WTC11 (cell line): ENCODE measurements at places on chromosomes 5 and 9. TPM values are rescaled to one million over a fixed set of nuclear protein-coding genes. Genes with fewer than 3 reads are reported as not detected.

DNA sequence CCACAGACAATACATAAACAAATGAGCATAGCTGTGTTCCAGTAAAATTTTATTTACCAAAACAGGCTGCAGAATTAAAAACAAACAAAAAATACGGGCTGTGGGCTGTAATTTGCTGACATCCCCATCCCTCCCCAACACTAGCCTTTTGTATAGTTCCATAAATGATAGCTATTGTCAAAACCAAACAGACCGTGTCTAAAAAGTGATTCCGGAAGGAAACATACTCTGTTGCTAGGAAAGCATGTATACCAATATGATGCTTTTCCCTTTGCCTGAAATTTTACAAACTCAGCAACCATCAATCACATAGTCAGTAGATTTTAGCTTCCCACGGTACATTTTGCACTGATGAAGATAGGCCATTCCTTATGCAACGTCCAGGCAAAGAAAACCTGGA lies 80.0 kb downstream of the TMEM215 start:
- H3K4me3 ChIP-seq: no peak overlapping the region
- no peak overlapping the region for H3K27ac ChIP-seq
- H3K27me3 ChIP-seq: no peaks in the 10 kb centered on the region
- DNase-seq: no peak
- H3K4me1 ChIP-seq: peaks cover 10% of the 10 kb centered on the region

- H3K27me3 ChIP-seq: no peaks in the 10 kb centered on the region
- no peak overlapping the region for H3K27ac ChIP-seq
- H3K4me1 ChIP-seq: 0 out of 2 replicates have a peak, but pooled peaks cover 2% of the 10 kb centered on the region
Observed at GRCh38 chr5:67257500-67257899, 60.9 kb upstream of the CD180 start.

DNA sequence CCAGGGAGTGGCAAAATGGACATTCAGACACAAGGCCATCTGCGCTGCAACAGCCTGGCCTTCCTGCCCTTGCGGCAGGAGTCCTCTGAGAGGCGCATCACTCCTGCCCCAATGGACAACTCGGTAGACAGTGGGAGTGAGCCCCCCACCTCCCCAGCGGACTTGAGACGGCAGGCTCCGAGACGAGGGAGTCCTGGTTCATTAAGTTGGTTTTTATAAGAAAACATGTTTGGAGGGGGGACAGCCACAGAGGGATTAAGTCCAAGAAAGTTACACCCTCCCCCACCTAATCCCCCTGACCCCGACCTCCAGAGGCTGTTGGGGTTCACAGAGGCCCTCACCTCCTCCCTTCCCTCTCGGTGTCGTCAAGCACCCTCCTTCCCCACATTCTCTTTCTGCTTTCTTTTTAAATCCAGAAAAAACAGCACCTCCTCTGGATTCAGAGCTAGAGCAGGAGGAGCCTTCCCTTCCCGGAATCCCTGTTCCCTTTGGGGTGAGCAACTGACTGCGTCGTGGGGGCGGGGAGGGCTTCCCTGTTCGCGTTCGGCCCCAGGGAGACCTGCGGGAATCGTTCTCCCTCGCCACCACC lies 1.8 kb upstream of the EGR1 start:
- H3K27ac ChIP-seq: peak overlapping the region; percentile 79; the same call in 1 of the 2 replicates
- H3K36me3 ChIP-seq: peaks cover 20% of the 10 kb centered on the region
- H3K4me3 ChIP-seq: peak overlapping the region; percentile 83
- peaks cover 30% of the 10 kb centered on the region for H3K27me3 ChIP-seq
- DNase-seq: peak; percentile 36

DNA sequence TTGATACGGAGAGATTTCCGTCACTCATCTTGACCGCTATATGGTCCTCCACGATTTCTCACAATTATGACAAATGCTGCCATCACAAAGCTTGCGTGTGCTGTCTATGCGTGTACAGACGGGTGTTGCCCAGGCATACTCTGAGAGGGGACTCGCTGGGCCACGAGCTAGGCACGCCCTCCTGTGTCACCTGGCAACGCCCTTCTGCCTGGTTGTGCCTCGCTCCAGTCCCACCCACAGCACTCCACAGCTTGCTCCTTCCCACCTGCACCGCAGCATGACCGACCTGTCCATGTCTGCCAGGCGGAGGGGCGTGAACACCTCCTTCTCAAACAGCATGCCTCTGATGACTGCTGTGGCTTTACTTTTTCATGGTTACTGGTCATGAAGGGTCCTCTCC lies 55.6 kb downstream of the CAMSAP1 start:
- H3K27ac ChIP-seq: peak overlapping the region; percentile 86
- no peak for DNase-seq
- H3K4me1 ChIP-seq: peaks cover 38% of the 10 kb centered on the region

GRCh38 chr5:65880496-65881072 lies 45.8 kb upstream of the ERBIN start:
- H3K27ac ChIP-seq: no peak overlapping the region
- H3K4me1 ChIP-seq: no peaks in the 10 kb centered on the region
- no peaks in the 10 kb centered on the region; the same call in 1 of the 2 replicates for H3K27me3 ChIP-seq

DNA sequence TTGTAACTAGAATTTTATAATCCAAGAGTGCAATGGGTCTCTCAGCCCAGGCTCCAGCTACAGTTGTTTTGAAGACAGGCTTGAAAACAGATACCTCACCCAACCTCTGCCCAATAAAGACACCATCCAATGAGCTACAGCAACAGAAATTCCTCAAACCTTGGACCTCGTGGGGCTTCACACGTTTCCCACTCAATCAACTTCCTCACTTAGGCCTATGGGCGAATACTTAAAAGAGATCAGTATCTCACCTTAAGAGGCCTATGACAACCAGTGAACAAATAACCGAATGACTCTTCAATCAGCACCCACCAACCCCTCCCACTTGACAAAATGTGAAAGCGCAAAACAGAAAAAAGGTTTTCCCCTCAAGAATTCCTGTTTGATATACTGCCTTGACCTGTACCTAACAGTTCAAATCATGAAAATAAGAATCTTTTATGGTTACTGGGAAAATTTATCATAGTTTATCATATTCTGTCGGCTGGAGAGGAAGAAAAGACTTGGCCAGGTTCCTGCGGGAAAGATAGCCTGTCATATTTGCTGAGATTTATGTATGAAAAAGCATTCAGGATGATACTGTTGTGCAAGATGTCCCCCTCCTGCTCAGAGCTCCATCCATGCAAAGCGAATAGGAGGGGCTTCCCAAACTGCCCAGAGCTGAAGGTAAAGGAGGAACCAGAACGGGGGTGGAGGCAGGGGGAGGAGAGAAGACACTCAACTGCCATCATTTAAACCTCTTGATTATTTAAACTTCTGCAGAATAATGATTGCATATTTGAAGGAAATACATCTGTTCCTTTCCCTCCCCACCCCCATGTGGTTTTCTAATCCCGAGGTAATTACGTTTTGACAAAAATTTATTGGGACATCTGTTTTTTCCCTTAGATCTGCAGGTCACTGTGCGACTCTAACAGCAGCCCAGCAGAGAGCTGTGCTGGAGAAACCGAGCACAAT lies 256.3 kb downstream of the NFIB start:
- no peak overlapping the region for H3K27ac ChIP-seq
- peaks cover 7% of the 10 kb centered on the region for H3K4me1 ChIP-seq
- H3K36me3 ChIP-seq: no peaks in the 10 kb centered on the region
- no peak for DNase-seq

GRCh38 chr5:35659556-35659955 lies 41.9 kb downstream of the SPEF2 start:
- peaks cover 16% of the 10 kb centered on the region for H3K4me1 ChIP-seq
- no peaks in the 10 kb centered on the region for H3K36me3 ChIP-seq
- no peak for DNase-seq
- no peak overlapping the region for H3K4me3 ChIP-seq
- H3K27ac ChIP-seq: no peak overlapping the region
- peaks cover 6% of the 10 kb centered on the region; the same call in 1 of the 2 replicates for H3K27me3 ChIP-seq

GRCh38 chr9:125146247-125146646 lies 2.9 kb upstream of the SCAI start:
- H3K4me3 ChIP-seq: no peak overlapping the region
- no peak for DNase-seq
- H3K36me3 ChIP-seq: peaks cover 16% of the 10 kb centered on the region
- 0 out of 2 replicates have a peak overlapping the region, but pooled peaks have one; percentile 16 for H3K27ac ChIP-seq

GRCh38 chr9:69645488-69645887 lies 26.7 kb downstream of the APBA1 start:
- H3K27me3 ChIP-seq: no peaks in the 10 kb centered on the region
- no peak overlapping the region for H3K27ac ChIP-seq
- H3K4me1 ChIP-seq: no peaks in the 10 kb centered on the region; the same call in 1 of the 2 replicates

DNA sequence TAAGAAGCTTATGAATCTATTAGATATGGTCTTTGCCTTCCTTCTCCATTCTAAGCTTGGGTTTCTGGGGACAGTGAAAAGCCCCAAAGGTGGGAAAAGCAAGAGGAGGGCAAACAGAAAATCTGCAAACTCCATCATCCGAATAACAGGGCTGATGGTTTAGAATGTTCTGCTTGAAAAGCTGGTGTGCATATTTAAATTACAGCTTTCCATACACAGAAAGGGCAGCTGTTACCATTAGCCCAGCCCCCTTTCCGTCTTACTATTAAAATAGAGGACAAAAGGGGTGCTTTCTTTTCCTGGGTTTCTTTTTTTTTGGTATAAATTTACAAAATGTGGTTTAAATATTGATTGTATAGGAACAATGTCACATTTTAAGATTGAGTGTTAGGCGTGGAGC lies 22.0 kb downstream of the INSYN2B start:
- no peaks in the 10 kb centered on the region; the same call in 1 of the 2 replicates for H3K27me3 ChIP-seq
- H3K4me3 ChIP-seq: no peak overlapping the region
- no peaks in the 10 kb centered on the region for H3K36me3 ChIP-seq
- peaks cover 13% of the 10 kb centered on the region for H3K4me1 ChIP-seq
- no peak overlapping the region for H3K27ac ChIP-seq

- no peaks in the 10 kb centered on the region for H3K27me3 ChIP-seq
- H3K27ac ChIP-seq: no peak overlapping the region
Observed at GRCh38 chr5:50763846-50764245, 97.4 kb downstream of the PARP8 start.

SHISAL2B gene
- 11.1 to 15.2 TPM (median 14.8 TPM) in 3 replicates for total RNA-seq

CDH10 gene
- 0.14 to 0.22 TPM in 2 of 3 replicates, not detected in the other for total RNA-seq

TMED9 gene
- 164 to 172 TPM (median 170 TPM) in 3 replicates for total RNA-seq

NUTM2F gene
- total RNA-seq: 0.15 to 0.55 TPM in 2 of 3 replicates, not detected in the other
